T-helper 1 cell (primary cell): ENCODE measurements at places on chromosomes 13 and 19.

DNA sequence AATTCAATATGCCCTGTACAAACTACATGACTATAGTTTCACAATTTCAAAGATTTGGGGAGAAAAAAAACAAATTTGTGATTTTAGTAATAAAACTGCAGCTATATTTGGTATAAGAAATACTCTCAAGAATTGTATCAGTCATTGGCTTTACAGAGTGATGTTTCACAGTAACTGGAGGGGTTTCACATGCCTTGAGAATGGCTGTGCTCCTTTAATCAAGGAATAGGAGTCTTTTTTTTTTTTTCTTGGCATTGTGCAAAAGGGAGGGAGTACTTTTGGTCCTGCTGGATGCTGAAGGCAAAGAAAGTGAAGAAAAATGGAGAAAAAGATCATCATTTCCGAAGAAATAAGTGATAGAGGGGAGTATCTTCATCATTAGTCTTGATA is 6.8 kb downstream of the ZNF507 start:
- no peak for DNase-seq

GRCh38 chr13:69580255-69580654 is 527.4 kb upstream of the ATXN8OS start:
- no peak for DNase-seq

DNA sequence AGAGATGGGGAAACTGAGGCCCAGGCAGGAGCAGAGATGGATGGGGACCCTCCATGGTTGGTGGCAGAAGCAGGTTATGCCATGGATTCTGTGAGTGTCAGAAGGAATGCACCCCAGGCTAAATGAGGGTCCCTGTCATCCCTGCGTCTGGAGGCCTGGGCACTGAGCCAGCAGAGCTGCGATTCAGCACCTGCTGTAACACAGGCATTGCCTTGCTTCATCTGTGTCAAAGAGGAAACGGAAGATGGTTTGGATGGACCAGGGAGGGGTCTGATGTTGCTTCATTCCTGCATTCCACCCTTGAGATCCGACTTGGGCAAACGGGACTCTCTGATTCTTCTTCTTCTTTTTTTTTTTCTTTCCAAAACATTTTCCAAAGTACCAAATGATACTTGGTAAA is 1.2 kb downstream of the C5AR1 start:
- no peak for DNase-seq

- peak; percentile 40 for DNase-seq
Measured at GRCh38 chr19:4870025-4870700, 2.7 kb upstream of the PLIN3 start.

- no peak for DNase-seq
Measured at GRCh38 chr19:23916991-23917390, 2.3 kb downstream of the ZNF726 start.

GRCh38 chr19:37220383-37220782 is 2.4 kb downstream of the ZNF383 start:
- DNase-seq: no peak

DNA sequence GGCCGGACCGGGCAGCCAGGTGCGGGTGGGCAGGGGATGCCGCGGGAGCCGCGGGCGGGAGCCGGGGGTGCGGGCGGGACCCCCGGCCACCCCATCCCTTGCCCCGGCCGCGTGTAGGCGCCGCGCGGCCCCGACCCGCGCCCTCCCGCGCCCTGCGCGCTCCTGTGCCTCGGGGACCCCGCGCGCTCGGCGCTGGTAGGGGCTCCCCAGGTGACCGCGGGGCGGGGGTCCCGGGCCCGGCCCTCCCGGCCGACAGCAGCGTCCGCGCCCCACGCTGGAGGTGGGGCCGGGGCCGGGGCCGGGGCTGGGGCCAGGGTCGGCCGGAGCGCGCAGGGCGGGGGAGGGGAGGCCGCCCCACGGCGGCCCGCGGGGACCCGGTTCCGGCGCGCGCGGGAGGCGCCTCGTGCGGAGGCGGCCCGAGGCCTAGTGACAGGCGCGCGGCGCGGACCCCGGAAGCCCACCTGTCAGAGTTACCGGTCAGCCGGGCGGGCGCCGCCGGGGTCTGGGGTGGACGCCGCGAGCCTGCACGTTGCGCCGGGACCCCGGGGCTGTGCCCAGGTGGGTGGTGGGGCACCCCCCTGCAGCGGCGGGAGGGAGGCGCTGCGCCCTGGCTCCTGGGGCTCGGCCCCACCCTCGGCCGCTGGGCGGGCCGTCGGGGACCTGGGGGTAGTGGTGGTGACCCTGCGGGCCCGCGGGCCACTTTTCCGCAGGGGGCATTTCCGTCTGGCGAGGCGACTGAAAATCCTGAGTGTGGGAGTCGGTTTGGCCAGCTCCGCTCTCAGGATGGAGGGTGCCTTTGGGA is 518 bp downstream of the TFDP1 start:
- no peak for DNase-seq

DNA sequence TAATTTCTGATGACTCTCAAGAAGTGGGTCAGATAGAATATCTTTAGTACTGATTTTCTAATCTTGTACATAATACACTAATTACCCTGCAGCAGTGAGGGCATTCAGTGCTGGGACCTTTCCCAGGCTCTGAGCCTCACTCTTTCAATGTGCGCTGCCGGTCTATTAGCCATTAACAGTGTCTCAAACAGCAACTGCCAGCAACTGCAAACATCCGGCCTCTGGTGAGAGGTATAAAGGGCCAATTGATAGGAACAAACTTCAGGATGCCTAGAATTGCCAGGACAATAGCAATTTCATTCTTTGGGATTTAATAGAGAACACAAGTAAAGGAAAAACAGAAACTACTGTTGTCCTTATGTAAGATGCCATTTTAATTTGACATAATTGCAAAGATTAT is 604.4 kb upstream of the SPRY2 start:
- DNase-seq: no peak

- DNase-seq: no peak
Measured at GRCh38 chr19:13026462-13027370, 31.4 kb downstream of the NFIX start.

DNA sequence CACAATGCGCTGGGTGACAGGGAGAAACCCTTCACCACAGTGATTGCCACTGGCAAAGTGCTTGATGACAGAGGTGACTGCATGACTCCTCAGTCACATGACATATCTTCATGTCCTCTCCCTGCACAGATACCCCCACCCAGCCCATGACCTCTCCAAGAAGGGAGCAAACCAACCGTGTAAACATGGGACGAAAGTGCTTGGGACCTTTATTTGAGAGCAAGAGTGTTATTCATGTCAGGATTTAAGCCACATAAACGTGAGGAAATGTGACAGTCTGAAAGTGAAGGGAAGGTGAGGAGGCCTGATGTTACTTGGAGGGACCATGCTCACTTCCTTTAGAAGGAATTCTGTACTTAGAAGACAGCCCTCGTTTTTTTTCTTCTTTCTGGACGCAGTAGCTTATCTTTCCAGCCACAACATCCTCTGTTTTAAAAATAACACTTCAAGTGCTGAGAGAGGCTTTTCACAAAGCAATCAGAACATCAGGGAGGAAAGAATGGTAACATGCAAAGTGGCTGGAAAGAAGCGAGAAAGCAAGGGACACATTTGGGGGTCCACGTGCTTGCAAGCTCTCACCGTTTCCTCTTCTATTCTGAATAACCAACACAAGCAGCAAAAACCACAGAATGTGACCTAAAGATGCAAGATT is 35.6 kb downstream of the EPS15L1 start:
- DNase-seq: no peak

GRCh38 chr13:60427285-60427684 is 30.3 kb downstream of the TDRD3 start:
- no peak for DNase-seq

- DNase-seq: no peak
Measured at GRCh38 chr13:67880916-67881315, 650.8 kb upstream of the PCDH9 start.

DNA sequence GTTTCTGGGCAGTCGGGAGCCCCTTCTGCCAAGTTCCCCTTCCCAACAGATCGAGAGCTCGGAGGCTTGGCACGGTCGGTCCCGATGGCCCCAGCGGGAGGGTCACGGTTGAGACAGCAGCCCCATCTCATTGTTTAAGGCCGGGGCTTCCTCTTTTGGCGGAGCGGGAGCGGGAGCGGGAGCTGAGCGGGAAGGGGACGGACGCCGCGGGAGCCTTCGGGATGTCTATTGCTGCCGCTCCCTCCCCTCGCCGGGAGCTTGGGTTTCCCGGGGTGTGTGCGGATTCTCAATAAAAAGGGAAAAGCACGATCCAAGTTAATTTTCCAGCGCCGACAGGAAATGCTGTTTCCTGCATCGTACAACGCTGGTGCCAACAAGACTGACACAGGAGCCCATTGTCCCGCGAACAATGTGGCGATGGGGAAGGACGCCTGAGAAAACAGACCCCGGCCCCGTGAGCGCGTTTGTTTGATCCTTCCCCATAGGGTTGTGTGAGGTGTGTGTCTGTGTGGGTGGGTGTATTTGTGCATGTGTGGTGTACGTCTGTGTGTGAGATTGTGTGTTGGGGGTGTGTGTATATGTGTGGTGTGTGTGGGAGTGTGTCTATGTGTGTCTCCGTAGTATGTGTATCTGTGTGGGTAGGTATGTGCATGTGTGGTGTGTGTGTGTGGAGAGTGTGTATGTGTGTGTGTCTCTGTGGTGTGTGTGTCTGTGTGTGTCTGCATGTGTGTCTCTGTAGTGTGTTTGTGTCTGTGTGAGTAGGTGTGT is 36.3 kb upstream of the FLT1 start:
- no peak for DNase-seq

GRCh38 chr19:29854033-29854432 is 42.2 kb downstream of the CCNE1 start:
- no peak for DNase-seq

DNA sequence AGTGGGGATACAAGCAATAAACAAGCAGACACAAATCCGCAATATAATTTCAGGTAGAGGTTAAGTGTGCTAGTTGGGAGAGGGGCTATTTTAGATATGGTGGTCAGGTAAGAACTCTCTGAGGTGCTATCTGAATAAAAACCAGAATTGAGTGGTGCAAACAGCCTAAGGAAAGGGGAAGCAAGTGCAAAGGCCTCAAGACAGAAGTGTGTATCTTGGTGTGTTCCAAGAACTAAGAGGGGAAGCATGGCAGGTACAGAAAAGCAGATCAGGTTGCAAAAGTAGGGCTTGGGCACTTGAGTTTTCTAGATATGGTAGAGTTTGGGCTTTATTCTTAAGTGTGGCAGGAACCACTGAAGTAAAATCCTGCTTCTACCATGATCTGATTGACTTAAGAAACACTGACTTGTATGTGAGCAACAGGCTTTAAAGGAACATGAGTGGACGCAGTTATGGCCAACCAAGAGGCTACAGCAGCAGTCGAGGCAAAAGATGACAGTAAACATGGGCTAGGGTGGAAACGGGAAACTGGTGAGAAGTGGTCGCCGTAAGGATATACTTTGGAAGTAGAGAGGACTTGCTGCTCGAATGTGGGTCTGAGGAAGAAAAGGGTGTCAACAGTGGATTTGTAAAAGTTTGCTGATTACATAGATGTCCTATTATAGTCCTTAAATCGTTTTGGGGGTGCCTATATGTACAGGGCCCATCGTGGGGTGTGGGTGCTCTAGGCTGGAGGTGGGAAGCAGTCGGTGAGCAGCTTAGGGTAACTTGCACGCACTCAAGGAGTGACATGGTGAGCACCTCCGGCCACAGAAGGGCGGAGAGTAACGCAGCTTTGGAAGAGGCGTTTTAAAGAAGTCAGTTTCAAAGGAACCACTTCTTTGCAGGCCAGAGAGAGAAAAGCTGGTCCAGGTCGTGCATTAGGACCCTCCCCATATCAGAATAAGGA is 677 bp downstream of the TGDS start:
- no peak for DNase-seq
